ENCODE measurements at places on chromosomes 3 and 15.

DNA sequence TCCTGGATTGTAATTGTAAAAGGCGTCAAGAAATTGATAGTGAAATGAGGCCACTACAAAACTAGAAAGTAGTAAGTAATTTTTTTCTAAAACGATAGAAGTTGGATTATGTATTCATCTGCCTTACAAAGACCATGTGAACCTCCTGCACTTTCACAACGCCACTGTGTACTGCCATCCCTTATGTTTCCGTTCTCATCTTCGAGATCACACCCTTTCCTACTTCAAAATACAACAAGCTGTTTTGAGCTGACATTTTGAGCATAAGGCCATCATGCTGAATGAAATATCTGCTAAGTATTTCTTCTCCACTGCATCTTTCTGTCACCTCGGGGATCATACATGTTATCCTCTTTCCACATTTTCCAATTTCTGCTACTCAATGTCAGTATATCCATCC is 885.5 kb downstream of the ROBO1 start:
- no peak for DNase-seq

DNA sequence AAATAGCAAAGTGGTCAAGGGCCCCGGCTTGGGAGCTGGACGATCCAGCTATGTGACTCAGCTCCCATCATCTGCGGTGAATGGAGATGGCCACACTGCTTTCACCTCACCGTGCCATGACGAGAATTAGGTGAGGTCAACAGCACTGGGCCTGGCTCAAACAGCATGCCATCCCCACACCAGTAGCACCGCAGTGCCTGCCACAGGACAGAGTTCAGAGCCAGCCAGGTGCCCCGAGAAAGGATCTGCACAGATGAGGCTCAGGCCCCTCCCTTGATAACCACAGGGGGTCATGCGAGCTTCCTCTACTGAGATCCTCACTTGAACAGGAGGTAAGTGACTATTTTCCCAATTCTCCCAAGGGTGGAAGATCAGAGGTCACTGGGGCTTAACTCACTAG is 29.4 kb downstream of the ZXDC start:
- no peak for DNase-seq

- DNase-seq = no peak
These were observed 10.5 kb downstream of the SLC38A3 start for GRCh38 chr3:50215529-50215928.

DNA sequence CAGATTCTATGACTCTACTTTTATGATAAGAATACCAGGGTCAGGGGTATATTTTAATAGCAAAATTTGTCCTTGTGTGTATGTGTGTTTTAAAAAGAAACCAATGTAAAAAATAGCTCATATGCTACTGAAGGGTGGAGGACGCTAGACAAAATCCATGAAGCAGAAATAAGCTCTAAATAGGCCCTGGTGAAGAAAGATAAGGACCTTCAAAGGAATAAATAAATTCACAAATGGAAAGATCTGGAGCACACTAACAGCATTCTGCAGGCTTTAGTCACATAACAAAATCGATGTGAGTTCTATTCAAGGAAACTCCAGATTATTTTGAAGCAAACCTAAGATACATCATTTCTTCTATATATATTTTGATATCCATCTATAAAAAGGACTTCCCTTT is 27.2 kb upstream of the ATP11B start:
- no peak for DNase-seq

DNA sequence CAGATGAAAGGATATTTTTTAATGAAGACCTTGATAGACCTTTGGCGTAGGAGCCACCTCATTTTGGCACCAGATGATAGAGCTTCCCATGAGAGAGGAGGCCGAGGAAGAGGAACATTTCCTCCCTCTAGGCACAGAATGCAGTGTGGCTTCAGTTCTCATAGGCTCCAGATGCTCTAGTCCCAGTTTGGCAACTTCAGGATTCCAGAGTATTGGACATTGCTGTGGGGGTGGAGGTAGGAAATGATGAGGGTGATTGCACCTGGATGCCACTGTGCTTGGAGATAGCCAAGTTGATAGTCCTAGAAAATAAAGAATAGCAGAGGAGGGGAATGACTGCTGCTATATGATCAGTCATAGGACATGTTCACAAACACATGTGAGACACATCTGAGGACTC is 58.3 kb upstream of the KY start:
- DNase-seq = no peak

GRCh38 chr3:46479021-46479420 is 14.3 kb upstream of the LTF start:
- DNase-seq = no peak

GRCh38 chr15:96561593-96561992 is 231.1 kb downstream of the NR2F2 start:
- DNase-seq = no peak

- no peak for DNase-seq
These were observed 66.2 kb downstream of the CCDC54 start for GRCh38 chr3:107443461-107443860.

DNA sequence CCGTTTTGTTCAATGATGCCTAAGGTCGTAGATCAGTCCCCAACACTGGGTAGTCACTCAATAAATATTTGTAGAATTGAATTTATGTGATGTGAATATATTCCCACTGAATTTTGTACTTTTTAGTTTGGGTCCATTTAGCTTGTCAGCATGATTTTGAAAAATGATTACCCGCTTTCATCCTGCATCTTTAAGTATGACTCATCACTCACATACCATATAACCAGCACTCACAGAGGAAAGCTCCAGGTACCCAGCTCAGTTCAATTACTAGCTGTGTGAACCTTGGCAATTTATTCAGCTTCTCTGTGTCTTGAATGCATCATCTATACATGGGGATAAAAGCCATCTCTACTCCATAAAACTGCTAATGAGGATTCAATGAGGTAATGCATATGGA is 2.2 kb upstream of the MLF1 start:
- DNase-seq = no peak

DNA sequence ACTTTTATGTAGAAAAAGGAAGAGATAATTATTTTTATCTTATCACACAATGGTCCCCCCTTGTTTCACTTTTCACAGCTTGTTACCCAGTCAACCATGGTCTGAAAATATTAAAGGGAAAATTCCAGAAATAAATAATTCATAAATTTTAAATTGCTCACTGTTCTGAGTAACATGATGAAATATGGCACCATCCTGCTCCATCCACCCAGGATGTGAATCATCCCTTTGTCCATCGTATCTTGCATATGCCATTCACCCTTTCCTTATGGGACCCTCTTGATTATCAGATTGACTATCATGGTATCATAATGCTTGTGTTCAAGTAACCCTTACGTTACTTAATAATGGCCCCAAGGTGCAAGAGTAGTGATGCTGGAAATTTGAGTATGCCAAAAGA is 43.7 kb downstream of the ANKRD28 start:
- DNase-seq = no peak

DNA sequence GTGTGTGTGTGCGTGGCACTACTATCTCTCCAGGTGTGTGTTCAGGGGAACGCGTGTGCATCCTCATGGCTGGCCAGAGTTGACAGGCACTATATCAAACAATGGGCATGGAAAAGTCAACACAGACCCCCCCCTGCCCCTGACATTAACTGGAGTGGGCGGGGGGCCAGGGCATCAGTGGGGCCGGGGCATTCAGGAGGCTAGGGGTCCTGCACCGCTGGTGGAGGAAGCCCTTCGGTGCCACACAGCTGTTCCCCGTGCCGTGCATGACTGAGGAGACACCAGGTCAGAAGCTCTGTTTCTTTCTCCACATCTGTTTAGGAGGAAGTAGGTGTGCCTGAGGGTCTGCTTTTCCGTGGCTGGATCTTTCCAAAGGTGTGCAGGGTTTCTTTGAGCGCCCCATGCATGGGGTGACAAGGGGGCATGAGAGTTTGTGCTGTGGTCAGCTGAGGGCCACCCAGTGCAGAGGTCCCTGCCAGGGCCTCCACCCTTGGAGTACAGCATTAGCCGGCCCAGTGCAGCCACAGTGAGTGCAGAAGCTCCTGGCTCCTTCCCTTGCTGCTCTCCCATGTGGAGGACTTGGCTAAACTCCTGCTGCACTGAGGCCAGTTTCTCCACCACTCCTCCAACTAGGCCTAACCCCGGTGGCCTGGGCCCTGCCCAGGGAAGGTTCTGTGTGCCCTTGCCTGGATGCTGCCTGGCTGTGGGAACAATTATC is 7.5 kb downstream of the C3orf22 start:
- no peak for DNase-seq

GRCh38 chr3:123066896-123067688 is at the start of gene PDIA5:
TSS of gene PDIA5 (plus strand) at chr3:123067025. CDS start at chr3:123067165, 140 bp downstream.
- peak; percentile 72 for DNase-seq

GRCh38 chr15:22811640-22812039 is 25.2 kb downstream of the NIPA1 start:
- no peak for DNase-seq

DNA sequence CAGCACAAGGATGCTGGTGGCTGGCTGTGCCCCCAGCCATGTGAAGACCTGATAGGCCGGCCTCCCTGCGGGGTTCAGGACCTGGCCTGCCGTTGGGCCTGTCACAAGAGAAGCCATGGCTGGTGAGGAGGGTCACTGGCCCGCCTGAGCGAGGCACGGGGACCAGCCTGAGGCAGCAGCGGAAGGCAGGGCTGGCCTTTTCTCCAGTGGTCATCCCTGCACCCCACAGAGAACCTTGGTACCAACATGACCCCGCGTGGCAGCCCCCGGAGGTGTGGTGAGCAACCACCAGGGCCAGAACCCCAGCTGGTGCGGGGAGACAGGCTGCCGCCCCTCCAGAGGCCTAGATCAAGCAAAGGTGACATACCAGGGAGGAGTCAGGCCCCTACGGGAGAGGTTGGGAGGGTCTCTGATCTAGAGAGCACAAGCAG is 134.1 kb upstream of the MEF2A start:
- no peak for DNase-seq

DNA sequence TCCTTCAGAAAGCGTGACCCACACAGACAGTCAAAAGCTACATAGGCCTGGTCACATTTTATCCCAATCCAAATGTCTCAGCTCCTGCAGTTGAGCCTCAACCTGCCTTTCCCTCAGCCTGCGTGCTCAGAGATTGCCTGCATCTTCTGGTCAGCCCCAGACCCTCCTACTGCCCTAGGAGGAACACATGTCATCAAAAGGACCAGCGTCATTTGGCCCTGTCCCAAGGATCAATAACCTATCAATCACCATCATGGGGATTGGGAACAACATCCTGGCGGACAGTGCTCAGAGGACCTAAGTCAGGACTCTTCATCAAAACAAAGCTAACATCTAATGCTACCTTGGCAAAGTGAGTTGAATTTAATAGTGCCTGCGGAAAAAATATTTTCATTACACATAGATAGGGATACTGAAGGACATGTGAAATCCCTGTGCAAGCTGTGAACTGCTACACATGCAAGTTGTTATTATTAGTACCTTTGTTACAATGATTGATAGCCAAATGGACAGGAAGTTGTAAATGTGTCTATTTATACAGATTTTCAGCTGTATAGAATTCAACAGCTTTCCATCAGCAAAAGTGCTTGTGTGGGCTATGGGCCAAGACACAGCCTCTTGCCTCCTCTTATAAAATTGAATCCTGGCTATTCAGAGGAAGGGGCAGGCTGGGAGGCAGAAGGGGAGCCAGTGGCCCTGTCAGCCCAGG is 47.7 kb downstream of the UMPS start:
- no peak for DNase-seq

DNA sequence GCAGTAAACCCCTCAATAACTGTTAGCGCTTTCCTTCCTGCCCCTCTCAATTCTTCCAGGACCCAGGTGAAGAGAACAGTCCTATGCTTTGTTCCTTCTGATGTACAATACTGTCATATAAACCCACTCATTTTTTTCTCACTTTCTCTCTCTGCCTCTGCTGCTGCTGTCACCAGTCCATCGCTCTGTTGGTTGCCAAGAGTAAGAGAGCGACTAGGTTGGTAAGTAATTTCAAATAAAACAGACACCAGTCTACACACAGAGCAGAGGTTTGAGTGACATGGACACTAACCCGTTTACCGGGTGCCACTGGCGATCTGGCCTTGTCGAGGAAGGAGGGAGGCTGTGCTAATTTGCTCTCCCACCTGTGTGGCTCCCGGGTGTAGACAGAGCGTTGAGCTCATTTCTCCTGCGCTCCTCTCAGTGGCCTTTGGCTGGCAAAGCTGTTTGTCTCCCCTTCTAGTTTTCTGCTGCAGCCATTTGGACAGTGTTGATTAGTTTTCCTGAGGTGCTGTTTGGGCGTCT is 215.4 kb downstream of the THSD4 start:
- no peak for DNase-seq

GRCh38 chr3:59632760-59633573 is 583.1 kb upstream of the CFAP20DC start:
- no peak for DNase-seq

DNA sequence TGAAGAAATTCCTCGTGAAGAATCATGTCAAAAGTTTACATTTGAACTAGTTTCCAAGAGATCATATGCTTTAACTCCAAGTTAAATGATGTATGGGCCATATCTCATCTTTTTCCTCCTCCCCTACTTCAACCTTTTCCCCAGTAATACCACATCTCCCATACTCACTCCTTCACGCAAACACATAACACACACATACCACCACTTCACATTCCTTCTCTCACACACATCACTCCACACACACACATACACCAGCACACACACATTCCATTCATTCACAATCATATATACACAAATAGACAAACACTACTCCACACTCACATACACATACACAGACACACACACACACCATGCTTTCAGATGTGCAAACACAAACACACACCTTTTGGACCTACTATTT is 769.0 kb upstream of the NR2F2 start:
- no peak for DNase-seq

- DNase-seq = no peak
These were observed 279.1 kb downstream of the FAM43A start for GRCh38 chr3:194964809-194965208.

DNA sequence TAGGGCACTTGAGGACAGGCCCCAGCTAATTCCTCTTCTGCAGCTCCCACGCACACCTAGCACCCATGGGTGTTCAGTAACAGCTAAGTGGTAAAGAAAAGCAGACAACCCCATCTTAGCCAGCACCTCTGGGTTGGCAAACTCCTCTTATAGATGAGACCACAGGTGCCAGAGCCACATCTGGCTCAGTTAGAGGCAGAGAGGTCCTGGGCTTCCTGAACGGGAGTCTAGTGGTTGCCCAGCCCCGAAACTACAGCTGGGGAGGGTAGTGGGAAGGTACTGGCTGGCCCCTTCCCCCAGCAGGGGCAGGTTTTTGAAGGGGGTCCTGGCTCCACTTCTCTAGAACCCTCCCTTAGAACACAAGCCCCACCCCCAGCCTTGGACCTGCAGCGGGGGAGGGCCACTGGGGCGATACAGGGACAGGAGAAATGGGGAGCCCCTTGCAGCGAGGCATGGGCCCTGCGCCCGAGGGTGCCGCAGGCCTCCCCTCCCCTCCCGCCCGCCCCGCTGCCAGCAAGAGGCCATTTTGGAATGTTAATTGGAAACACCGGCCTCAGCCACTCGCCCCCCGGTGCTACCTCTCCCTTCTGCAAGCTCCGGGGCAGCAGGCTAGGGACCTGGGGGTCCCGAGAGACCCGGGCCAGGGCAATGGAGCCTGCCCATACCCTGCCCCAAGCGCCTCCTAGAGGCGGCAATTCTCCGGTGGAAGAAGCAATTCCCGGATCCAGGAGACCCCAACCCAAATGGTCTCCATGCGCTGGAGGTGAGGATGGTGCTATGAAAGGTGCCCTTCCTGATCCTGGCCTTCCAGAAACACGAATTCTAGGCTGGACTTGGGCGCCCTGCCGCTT is 1.5 kb downstream of the DUSP7 start:
- DNase-seq = no peak

GRCh38 chr3:38224357-38224756 is 41.3 kb upstream of the SLC22A13 start:
- DNase-seq = no peak

GRCh38 chr3:66800941-66801545 is 197.1 kb upstream of the KBTBD8 start:
- DNase-seq = no peak

Measured in stimulated activated CD8-positive, alpha-beta memory T cell treated with anti-CD3 and anti-CD28 coated beads, Interleukin-4, amount 100 ng/mL, for 24 hours (primary cell).